ENCODE measurements at places on chromosomes 12 and 14.

- no peak for DNase-seq
Measured at GRCh38 chr12:26809611-26810285, 23.2 kb downstream of the ITPR2 start.

DNA sequence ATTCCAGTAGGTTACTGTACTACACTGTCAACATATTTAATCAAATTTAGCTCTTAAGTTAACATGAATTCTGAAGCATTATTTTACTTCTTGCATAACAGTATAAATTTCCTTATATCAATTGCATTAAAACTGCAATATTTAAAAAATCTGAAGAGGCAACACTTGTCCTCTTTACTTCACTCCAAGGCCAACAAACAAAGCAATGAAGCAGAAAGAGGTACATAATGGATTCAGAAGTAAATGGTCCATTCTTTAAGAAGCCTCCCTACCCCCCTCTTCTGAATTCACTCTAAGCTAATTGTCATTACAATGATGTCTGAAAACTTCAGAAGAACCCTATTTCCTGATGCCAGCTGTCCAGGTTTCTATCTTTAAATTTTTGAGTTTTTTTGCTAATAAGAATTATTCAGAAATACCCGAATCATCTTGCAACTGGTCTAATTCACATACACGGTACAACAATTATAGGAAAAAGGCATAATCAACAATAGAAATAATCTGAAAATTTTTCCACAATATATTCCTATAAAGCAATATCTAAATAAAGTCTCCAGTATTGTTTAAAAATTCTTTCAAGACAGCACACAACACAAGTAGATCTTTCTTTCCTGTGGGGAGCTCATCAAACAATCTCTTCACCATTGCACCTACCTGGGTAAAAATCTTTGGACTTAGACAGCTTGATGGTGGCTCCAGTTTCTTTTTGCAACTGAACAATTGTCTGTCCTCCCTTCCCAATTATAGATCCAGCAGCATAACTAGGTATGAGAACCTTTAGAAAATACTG is 2.9 kb downstream of the NOVA1 start:
- DNase-seq = no peak

DNA sequence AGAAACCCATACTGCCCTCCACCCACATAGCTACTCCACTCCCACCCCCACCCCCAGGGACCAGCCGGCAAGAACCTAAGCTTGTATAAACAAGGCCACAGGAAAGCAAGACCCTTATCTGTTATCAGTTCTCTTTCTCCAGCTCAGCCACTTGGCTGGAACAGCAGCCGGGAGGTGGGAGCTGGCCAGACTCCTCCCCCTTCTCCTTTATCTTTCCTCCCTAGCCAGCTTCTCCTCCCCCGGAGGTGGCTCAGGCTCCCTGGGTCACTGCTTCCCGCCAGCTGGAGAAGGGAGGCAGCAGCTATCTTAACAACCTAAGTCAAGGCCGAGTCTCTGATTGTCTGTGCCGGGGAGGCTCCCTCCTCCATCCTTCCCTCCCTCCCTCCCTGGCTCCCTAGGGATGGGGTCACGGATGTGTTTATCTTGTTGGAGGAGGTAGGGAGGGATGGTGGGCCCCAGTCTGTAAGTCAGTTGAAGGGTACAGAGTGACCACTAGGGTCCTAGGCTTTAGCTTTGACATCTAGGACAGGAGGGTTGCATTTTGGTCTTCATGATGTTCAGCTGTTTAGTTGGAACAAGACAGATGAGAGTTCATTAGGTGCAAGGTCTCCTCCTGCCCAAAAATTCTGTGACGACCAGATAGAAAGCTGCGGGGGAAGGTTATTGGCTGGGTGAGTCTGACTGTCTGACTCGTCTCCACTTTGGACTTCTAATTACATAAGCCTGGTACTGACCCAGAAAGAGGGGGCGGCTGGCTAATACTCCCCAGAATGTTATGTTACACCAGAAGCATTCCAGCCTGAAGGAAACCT is 29.7 kb downstream of the ZFP36L1 start:
- no peak for DNase-seq

- DNase-seq = no peak
Measured at GRCh38 chr12:95838125-95838524, 20.6 kb upstream of the SNRPF start.

- DNase-seq = no peak
Measured at GRCh38 chr14:96299441-96299840, 43.4 kb downstream of the BDKRB1 start.

GRCh38 chr14:101176535-101177205 is 273.1 kb upstream of the RTL1 start:
- no peak for DNase-seq

GRCh38 chr14:56144176-56144575 is 26.0 kb downstream of the PELI2 start:
- DNase-seq = no peak

- peak; percentile 53 for DNase-seq
Measured at GRCh38 chr12:66288121-66288520, 14.2 kb upstream of the HELB start.

- DNase-seq = no peak
Measured at GRCh38 chr12:1463073-1463905, 131.1 kb downstream of the FBXL14 start.

GRCh38 chr14:20706657-20707355 is 18.2 kb downstream of the ANG start:
- DNase-seq = no peak

GRCh38 chr12:66779466-66779865 is 100.6 kb upstream of the GRIP1 start:
- DNase-seq = no peak

DNA sequence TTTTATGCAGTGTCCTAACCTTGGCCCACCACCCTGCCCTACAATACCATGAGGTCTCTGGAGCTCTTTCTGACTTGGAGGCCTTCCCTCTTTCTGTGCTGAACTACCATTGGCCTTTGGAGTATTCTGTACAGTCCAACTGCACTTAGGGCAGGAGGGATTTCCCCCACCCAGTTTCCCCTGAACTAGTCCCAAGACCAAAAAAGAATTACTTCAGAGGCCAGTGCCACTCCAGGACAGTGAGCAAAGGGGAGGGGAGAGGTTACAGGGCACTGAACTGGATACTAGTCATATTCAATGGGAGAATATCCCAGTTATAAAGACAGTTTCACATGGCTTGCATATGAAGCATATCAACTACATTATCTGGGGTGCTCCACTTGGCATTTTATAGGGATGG is 6.1 kb downstream of the SLCO1A2 start:
- DNase-seq = no peak

- no peak for DNase-seq
Measured at GRCh38 chr12:22670762-22671161, 45.8 kb downstream of the ETNK1 start.

- DNase-seq = peak; percentile 53
Measured at GRCh38 chr14:76152333-76152681, 585 bp downstream of the GPATCH2L start.

Data from stimulated activated naive CD4-positive, alpha-beta T cell (primary cell).